OCI-LY7 (cell line): ENCODE measurements at places on chromosomes 13 and 19.

GRCh38 chr19:10776900-10777650, 58.9 kb downstream of the TMED1 start:
- peak; percentile 84 for DNase-seq

DNA sequence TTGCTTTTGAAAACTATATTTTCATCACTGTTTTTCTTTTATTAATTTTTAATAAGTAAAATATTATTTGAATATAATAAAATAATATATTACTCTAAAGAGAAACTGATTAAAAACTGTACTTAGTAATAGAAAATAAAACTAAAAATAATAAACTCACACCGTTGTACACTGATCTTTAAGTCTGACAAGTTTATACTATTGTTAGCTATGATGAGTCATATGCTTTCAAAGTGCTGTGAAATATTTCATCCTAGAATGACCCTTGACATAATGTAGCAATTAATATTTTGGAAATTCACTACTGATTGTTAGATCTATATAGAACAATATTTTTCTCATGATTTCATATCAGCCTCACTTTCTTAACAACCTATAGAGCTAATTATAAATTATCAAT, 1040.6 kb upstream of the SPRY2 start:
- no peak for DNase-seq

GRCh38 chr13:45861322-45861721, 9.8 kb upstream of the SIAH3 start:
- no peak for DNase-seq

DNA sequence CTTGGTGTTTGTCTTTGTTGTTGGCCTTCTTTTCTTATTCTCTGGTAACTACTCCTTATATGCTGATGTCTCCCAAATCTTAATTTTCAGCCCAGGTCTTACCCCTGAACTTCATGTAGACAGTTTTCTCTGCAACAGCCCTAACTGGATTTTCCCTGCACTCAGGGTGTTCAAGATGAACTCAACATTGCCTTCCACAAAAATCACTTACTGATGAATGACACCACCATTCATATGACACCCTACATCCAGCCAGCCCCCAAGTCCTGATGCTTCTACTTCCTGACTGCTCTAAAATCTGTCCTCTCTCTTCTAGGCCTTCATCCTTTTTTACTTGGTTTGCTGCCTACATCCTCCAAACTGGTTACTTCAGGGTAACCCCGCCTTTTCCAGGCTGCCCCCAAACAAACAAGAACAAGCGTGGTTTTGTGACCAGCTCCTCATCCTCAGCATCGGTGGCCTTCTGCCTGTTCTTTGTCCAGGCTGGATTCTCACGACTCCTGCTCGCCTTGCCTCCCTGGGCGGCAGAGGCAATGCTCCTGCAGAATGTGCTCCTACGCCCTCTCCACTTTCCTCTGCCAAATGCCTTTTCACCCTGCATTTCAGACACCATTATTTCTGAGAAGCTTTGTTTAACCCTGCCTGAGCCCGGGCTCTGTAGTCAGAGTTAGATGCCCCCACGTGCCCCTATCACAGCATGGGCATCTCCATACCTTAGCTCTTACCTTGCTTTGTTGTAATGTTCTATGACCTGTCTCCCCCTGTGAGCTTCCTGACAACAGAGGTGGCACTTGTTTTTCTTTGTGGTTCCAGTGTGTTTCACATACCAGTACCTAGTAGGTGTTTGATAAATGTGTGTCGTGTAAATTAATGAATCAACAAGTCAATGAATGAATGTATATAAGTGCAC, 61.8 kb downstream of the WDFY2 start:
- no peak for DNase-seq

DNA sequence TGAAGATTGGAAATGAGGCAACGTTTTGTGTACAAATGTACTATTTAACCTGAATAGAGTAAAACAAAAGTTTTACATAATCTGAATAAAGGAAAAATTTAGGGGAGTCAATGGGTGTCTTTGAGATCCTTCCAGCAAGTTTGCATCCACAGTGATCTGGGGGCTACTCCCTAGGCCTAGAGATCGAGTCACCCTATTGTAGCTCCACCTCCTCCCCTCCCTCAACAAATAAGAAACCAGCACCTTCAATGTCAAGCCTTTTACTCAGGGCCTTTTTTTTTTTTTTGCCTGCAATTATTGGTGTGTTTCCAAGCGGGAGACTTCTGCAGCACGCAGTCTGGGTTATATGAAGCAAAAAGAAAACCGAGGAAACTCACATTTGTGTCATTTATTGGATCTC, 16.3 kb upstream of the RAP2A start:
- no peak for DNase-seq
